ENCODE measurements at places on chromosomes 3 and 15.
A peak's percentile ranks its signal among the peaks of the same experiment; 100 is the strongest.

DNA sequence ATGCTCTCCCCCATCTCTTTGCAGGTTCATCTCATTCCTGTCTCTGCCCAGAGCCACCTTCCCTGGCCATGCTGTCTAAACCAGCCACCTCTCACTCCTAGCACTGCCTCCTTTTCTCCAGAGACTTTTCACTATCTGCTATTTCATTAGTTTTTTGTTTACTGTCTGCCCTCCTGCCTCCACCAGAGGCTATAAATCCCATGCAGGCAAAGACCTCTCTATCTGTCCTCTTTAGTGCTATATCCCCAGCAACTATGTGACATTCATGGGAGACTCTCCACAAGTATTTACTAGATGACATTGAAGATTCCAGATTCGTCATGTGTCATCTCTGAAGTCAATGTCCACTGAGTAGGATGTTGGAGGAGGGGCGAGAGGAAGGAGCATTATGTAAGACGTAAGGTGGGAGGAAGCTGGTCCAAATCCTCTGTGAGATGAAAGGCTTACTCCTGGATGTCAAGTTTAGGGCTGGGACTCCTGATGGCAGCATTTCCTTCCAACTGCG lies 3.4 kb upstream of the FAM43A start:
- no peak for DNase-seq

- no peak for DNase-seq
Measured at GRCh38 chr15:27464941-27465612, 494.1 kb downstream of the GABRG3 start.

DNA sequence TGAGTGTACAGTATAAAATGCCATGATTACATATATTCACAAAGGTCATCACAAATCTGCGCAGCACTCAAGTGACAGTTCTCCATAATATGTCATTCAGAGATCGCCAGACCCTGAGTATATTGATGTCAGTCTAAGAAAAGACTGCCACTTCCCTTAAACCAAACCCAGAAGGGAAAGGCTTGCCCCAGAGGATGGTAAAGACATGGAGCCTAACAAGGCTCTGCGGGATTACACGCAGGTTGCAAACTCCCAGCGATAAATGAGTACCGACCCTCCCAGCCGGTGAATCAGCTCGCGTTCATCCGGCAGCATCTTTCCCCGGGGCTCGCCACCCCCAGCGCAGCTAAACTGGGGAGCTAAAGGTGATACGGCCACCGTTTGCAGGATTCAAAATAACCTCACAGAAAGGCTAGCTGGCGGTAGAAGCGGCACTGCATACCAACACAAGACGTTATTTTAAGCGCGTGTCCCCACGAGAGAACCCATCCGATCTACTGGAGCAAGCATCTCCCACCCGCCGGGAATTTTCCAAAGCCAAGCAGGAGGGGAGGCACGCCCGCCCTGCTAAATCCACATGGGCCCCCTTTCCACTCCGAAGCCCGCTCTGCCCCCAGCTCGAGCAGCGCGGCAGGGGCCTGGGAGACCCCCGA lies 643 bp downstream of the MYO5A start:
- DNase-seq: peak; percentile 61

GRCh38 chr3:150996731-150997130 lies 24.2 kb upstream of the CLRN1 start:
- DNase-seq: no peak

GRCh38 chr15:85062560-85062959 lies 80.9 kb downstream of the PDE8A start:
- no peak for DNase-seq

- no peak for DNase-seq
Measured at GRCh38 chr3:46883054-46883829, 5.7 kb downstream of the PTH1R start.

DNA sequence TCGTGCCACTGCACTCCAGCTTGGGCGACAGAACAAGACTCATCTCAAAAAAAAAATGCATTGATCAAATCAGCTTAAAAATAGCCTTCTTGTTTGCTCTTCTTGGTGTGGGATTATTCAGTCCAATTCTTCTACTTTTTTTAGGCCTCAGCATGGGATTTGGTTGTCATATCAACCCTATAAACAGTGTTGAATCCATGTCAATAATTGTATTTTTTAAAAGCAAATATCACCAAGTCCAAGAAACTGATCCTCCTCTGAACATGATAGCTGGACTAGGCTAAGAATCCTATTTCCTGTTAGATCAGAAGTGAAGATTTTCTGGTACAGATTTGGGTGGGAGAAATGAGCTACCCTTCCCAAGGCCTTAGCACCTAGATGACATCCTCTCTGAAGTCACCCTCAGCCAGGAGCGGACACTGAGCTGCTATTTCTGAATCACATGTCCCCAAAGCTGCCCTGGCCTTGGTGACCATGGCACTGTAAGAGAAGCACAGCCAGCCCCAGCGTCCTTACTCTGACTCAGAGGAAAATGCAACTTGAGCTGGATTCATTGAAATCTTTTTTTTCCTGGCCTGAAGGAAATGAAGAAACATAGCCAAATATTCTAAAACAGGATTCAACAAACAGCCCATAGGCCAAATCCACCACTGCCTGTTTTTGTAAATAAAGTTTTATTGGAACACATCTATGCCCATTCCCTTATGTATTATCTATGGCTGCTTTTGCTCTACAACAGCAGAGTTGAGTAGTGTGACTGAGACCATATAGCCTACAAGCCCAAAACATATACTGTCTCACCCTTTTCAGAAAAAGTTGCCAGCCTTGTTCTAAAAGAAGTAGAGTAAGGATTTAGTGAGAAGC lies 215.9 kb upstream of the CTDSPL start:
- DNase-seq: no peak

DNA sequence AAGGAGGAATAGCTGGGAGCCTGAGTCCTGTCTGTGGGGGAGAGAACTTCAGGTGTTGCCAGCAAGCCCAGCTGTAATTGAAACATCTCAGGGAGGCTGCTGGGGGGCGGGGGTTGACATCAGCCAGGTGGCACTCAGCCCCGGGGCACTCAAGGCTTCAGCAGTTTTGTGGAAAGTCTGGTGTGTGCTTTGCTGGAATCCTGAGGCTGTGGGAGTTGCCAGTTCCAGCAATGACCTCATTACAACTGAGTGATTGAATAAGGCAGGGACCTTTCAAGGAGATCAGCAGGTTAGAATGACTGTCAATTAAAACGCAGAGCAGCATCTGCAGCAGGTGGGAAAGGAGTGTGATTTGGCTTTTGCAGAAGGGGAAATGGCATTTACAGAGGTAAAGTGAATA lies 75.7 kb downstream of the FAM43A start:
- DNase-seq: no peak

All from C1 segment of cervical spinal cord (tissue), 14 donors.